Activated CD8-positive, alpha-beta memory T cell treated with anti-CD3 and anti-CD28 coated beads for 1 hour (primary cell): ENCODE measurements at places on chromosomes 1 and 21.

- no peak for DNase-seq
These were observed at the start of gene SOX13 for GRCh38 chr1:204072931-204073836. SOX13 (plus strand) TSS chr1:204073115; CDS start chr1:204112916, 39,801 bp downstream.

DNA sequence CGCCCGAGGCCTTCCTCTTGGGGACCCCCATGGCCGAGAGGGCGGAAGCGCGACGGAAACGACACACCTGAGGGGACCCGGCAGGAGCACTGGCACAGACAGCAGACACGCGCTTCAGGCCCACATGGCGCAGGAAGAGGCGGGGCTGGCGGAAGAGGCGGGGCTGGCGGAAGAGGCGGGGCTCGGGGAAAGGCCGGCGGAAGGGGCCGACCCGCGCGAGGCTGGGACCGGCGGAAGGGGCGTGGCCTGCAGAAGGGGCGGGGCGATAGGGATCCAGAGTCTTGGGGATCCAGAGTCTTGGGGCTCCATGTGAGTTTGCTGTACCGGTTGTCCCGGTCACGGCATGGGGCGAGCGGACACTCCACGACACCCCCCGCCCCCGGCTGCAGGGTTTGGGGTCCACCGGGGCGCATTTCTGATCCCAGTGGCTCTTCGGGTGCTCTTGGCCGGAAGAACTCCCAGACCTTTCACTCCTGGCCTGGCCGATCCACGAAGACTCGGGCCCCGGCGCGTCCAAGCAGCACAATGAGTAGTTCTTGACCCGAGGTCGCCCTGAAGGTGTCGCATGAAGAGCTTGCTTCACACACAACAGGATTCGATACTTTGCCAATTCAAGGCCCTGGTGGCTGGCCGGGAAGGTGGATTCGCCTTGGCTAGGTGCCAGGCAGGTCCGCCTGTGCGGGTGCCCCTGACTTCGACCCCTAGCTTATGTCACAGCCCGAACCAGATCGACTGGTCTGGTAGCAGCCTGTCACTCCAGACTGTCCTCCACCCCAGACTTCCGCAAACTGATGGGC, at the start of gene URB1:
TSS of gene URB1 (minus strand) at position 133 of the 797 bp plus-strand sequence. CDS start at position 31, 102 bp downstream.
- peak; percentile 94 for DNase-seq

DNA sequence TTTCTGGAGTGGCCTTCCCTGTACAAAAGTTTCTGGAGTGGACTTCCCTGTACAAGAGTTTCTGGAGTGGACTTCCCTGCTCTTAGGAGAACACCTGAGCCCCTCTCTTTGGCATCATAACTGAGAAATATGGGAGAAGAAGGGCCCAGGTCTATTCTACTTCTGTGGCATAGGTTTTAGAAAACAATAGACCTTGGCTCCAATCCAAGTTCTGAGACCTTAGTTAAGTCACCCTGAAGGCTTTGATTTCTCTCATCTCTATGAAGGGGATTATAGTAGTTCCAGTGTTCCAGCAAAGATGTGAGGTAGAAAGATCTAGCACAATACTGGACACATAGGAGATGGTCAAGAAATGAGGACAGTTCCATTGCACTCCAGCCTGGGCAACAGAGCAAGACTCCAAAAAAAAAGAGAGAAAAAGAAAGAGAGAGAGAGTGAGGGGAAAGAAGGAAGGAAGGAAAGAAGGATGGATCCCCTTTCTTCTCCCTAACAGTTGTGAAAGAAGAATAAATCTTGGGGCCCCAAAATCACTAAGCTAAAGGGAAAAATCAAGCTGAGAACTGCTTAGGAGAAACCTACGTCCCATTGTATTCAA, 13.3 kb upstream of the EIF4G3 start:
- no peak for DNase-seq

DNA sequence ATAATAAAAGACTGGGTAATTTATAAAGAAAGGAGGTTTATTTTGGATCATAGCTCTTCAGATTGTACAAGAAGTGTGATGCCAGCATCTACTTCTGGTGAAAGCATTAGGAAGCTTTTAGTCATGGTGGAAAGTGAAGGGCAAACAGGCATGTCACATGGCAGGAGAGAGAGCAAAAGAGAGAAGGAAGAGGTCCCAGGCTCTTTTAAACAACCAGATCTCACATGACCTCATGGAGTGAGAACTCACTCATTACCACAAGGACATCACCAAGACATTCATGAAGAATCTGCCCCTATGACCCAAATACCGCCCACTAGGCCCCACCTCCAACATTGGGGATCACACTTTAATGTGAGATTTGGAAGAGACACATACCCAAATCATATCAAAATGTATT, 10.0 kb downstream of the RPTN start:
- DNase-seq = no peak

DNA sequence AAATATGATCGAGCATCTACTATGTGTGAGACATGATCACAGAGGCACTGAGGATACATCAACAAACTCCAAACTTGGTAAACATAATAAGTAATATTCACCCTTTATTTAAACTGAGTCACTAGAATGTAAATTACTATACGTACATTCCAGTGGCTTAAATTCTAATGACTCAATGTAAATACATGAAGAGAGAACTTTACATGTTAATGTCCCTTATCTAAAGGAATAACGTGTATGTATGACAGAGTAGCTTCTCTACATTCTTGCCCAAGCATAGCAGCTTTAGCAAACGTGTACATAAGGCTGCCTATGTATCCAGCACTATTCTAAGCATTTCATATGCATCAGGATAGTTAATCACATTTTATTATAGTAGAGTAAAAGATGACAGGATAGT, 111.8 kb upstream of the CYYR1 start:
- no peak for DNase-seq

- DNase-seq = no peak
These were observed 73.3 kb upstream of the IRF2BP2 start for GRCh38 chr1:234683127-234683860.

GRCh38 chr1:71548398-71548890, 467.6 kb upstream of the ZRANB2 start:
- DNase-seq = no peak

GRCh38 chr1:42877380-42877779, 31.0 kb downstream of the ZNF691 start:
- no peak for DNase-seq

GRCh38 chr21:16002874-16003466, 273.2 kb downstream of the USP25 start:
- no peak for DNase-seq

- DNase-seq = no peak
These were observed 44.5 kb downstream of the PIK3R3 start for GRCh38 chr1:46087891-46088290.

- no peak for DNase-seq
These were observed 71.1 kb downstream of the IER5 start for GRCh38 chr1:181159451-181160140.

- no peak for DNase-seq
These were observed 597.3 kb downstream of the PTPRU start for GRCh38 chr1:29833581-29833980.

DNA sequence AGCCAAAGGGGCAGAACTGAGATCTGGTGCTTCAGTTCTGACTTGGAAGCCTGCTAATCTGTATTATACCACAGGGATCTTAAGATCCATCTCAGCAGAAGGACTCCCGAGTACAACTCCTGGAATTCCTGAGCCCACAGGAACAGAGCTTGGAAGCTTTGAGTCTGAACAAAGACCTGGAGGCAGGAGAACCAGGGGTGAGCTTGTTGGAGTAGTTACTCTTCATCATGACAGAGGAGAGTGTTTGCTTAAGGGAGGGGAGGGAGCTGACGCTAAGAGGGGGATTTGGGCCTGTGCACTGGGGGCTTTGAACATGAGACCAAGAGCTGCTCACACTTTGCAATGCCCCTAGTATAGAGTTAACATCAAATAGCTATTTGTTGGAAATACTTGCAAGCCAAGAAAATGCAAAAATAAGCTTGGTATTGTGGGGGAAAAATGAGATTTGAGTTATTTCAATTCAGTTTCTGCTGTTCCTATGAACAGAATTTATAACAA, 41.1 kb upstream of the TRABD2B start:
- no peak for DNase-seq

- DNase-seq = no peak
These were observed 1.3 kb downstream of the CMPK1 start for GRCh38 chr1:47334765-47335435.

DNA sequence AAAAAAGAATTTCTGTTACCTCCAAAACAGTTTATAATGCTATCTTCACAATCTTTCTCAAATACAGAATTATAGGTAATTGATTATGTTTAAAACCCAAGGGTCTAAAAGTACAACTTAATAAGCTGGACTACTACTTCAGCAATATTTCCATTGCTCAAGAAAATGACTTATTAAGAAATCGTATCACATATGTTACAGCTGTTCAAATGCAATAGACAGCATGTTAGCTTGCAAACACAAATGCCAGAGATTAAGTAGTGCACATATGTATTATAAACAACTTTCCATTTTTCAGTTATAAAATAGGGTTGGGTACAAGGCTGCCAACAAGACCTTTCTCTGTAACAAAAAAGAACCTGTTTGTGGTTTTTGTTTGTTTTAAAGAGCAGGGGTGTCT, 211.0 kb upstream of the DMRTA2 start:
- DNase-seq = no peak

- DNase-seq = no peak
These were observed 466.3 kb downstream of the LMO4 start for GRCh38 chr1:87794788-87795614.

DNA sequence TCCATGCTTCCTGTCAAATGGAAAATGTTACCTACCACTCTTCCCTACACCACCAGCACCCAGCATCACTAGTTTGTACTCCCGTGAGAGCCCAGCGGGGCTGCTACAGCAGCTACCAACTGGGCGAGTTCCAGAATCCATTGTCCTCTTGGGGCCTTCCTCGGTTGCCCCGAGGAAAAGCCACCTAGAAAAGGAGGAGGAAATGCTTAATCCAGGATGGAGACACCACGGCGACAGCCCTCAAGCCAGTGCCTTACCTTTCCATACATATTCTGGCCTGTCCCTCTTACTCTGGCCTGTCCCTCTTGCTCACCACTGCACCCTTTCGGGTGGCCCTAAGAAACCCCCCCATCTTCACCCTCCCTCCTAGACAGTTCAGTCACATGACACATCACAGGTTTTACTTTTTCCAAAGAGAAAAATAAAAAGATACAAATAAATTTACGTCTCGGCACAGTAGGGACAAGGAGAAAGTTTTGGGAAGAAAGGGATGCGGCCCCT, 478 bp downstream of the RIT1 start:
- no peak for DNase-seq

DNA sequence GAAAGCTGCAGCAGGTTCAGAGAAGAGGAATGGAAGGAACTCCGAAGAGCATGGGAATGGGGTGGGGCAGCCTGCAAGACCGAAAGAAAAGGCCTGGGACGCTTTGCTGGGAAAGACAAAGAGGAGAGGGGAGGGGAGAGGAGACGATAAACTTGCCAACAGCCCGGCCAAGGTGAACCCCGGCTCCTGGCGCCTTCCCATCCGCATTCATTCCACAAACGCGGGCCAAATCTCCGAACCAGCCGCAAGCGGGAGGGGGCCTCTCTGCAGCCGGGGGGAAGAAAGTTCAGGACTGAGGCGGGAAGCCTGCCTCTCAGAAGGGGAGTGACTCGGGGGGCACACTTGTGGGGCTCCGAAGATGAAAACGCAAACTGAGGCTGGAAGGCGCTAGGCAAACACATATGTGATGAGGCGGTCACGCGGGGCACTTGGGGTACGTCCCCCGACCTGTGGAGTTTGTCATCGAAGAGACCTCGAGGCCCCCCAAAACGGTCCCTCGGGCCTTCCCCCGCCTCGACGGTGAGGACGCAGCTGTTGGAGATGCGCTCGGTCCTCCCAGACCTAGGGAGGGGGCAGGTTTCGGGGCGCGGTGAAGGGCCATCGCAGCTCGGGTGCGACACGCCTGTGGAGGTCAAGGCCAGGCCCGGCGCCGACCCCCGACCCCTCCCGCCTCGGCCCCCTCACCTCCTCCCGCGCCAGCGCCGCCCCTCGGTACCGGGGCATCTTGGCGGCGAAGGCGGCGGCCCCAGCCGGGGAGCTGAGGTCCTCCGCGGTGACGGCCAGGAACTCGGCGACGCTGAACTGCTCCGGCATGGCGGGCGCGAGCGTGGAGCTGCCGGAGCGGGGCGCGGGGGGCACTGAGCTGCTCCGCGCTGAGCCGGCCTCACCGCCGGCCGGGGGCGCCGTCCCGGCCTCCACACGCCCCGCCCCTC, at the start of gene ASAP3:
TSS of gene ASAP3 (minus strand) at position 859 of the 932 bp plus-strand sequence. CDS start at position 813, 46 bp downstream.
- DNase-seq = peak; percentile 4

GRCh38 chr1:154866257-154867063, 3.6 kb downstream of the KCNN3 start:
- DNase-seq = no peak

DNA sequence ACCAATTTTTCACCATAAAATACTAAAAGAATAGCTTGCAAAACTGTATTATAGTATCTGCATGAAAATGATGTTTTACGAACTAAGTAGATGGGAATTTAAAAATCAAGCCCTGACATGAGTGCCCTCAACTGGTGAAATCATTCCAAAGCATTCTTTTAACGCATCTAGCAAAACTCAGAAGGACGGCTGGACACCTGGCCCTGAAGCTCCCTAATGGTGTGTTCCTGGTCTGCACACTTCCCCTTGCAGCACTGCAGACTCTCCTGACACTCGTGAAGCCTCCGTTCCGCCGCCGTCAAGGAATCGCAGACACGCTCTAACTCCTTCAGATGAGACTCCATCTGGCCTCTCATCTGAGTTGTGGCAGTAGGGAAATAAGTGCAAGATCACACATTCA, 39.9 kb downstream of the ODF2L start:
- no peak for DNase-seq
